ENCODE measurements at places on chromosomes 1 and 21.

- DNase-seq = peak; percentile 55
Observed at GRCh38 chr1:26035959-26036755, 9.8 kb downstream of the SLC30A2 start.

GRCh38 chr1:231866392-231867331, 240.1 kb downstream of the DISC1 start:
- peak; percentile 52 for DNase-seq

DNA sequence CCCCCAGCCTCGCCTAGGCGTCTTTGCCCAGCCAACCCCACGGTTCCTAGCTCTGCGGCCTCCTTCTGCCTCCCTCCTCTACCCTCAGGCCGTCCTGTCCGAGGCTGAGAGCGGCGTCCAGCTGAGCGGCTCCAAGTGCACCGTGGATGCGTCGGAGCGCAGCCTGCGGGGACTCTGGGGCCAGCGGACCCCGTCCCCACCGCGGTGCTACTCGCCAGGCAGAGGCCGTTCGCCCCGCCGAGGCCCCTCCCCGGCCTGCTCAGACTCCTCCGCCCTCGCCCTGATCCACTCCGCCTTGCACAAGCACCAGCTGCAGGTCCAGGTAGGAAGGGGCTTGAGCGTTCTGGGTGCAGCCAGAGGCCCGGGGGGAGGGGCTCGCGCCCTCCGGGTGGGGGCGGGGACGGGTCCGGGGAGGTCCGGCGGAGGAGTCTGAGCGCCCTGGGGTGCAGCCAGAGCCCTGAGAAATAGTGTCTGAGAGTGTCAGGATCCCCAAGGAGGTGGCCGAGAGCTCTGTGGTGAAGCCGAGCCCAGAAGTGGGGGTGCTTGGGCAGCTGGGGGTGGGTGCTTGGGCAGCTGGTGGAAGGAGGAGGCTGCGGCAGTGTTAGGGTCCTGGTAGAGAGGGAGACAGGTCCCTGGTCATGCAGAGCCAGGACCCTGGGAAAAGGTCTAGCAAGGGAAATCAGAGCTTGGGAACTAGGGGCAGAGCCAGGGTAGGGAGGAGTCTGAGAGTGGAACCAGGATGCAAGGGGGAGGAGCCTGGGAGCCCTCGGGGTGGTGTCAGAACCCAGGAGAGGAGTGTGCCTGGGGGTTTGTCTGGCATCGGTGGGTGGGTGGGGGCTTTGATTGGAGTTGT, 3.2 kb upstream of the NBPF3 start:
- no peak for DNase-seq

DNA sequence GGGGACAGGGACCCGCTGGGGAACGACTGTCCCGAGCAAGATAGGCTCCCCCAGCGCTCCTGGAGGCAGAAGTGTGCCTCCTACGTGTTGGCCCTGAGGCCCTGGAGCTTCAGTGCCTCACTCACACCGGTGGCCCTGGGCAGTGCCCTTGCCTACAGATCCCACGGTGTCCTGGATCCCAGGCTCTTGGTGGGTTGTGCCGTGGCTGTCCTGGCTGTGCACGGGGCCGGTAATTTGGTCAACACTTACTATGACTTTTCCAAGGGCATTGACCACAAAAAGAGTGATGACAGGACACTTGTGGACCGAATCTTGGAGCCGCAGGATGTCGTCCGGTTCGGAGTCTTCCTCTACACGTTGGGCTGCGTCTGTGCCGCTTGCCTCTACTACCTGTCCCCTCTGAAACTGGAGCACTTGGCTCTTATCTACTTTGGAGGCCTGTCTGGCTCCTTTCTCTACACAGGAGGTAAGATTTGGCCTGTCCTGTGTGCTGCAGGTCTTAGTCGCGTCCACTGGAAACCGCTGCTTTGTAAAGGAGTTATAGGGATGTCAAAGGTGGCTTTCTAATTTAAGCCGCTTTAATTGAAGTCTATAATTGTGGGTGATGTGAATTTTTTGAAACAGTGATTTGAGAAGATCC, 717 bp downstream of the UBIAD1 start:
- DNase-seq = no peak

- no peak for DNase-seq
Observed at GRCh38 chr1:219806020-219806419, 122.3 kb downstream of the SLC30A10 start.

GRCh38 chr1:64856553-64856952, 109.8 kb downstream of the JAK1 start:
- DNase-seq = no peak

DNA sequence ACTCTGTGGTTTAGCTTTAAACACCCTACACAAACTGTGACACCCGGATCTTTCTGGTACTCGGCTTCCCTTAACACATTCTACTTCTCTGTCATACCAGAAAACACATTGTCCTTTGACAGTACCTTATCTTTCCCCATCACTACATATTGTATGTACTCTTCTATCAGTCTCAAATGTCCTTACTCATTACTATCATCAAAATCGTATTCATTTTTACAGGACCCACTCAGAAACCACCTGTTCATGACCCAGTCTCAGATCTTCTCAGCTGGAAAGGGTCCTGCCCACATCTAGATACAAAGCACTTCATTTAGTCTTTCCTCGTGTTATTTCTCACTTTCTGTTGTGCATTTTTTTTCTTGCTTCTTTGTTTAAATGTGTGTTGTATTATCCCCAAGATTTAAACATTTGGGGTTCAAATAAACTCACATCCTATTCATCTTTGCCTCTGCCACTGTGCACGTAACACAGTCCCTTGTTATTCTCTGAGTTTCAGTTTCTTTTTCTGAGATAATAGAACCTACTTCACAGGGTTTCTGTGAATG, 27.7 kb downstream of the CD34 start:
- DNase-seq = no peak

GRCh38 chr1:230495891-230496385, 69.8 kb upstream of the PGBD5 start:
- DNase-seq = peak; percentile 29

- DNase-seq = no peak
Observed at GRCh38 chr1:163083690-163084089, 14.5 kb downstream of the RGS4 start.

DNA sequence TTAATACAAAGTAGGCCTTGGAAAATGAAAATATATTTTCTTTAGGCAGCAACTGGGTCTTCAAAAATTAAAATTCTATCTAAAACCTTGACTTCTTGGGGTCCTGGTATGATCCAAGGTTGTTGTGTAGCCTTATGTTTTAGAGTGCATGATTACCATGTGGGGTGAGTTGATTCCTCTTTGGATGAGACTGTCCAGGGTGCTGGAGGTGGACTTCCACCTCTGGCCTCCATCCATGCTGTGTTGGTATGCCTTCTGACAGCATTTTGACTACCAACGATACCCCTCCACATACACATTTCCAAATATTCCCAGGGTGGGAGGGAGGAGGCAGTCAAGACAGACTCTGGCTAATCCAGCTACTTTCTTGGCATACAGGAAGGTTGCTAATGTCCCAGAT, 205.0 kb downstream of the TNR start:
- DNase-seq = no peak

DNA sequence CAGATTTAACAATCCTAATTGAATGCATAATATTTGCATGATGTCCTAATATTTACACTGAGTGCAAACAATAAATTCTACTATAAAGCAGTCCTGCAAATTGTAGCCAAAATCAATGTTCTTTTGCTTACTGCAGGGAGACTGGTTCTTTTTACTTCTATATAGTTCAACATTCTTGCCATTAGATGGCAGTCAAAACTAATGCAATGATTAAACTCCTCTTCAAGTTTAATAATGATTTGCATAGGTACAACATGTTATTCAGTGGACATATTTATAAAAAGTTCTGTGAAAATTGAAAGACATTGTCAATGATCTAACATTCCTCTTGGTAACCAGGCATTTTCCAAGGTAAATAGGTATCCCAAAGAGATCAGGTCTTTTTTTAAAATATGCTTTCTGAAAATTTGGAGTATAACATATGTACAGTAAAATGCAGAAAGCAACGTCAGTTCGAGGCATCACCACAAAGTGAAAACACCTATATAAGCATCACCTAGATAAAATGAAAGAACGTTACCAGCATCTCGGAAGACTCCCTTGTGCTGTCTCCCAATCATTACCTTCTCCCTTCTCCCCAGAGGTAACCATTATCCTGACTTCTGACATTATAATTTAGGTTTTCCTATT, 9.8 kb upstream of the FNBP1L start:
- peak; percentile 47 for DNase-seq

- no peak for DNase-seq
Observed at GRCh38 chr1:243269461-243269801, 13.6 kb downstream of the SDCCAG8 start.

DNA sequence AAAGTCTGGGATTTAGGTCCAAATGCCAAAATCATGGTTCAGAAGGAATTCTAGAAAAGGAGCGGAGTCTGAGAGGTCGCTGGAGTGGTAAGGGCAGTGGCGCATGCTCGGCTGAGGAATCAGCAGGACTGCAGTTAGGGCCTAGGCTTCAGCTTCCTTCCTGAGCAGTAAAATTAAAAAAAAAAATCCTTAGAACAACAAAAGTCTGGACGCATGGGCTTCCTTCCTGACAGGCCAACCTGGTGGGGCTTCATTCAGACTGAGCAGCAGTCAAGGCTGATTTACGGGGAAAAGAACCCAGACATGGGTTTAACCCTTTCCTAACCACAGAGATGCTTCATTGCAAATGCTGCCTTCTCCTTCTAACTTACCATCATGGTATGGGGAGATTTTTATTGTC, 17.1 kb downstream of the RNF220 start:
- no peak for DNase-seq

GRCh38 chr1:50959303-50959912, 659 bp downstream of the FAF1 start:
- DNase-seq = no peak

GRCh38 chr1:154353460-154353904, 28.2 kb downstream of the ATP8B2 start:
- DNase-seq = no peak

GRCh38 chr21:35578347-35578782, 482.0 kb downstream of the SETD4 start:
- no peak for DNase-seq
